ENCODE measurements at places on chromosomes 3 and 15. TPM values are rescaled to one million over a fixed set of nuclear protein-coding genes. Genes with fewer than 3 reads are reported as not detected.

GRCh38 chr3:114079761-114080160 lies 23.2 kb downstream of the QTRT2 start:
- no peaks in the 10 kb centered on the region for H3K4me1 ChIP-seq
- peaks cover 75% of the 10 kb centered on the region for H3K36me3 ChIP-seq
- H3K4me3 ChIP-seq: no peak overlapping the region
- no peak overlapping the region for H3K27ac ChIP-seq

DNA sequence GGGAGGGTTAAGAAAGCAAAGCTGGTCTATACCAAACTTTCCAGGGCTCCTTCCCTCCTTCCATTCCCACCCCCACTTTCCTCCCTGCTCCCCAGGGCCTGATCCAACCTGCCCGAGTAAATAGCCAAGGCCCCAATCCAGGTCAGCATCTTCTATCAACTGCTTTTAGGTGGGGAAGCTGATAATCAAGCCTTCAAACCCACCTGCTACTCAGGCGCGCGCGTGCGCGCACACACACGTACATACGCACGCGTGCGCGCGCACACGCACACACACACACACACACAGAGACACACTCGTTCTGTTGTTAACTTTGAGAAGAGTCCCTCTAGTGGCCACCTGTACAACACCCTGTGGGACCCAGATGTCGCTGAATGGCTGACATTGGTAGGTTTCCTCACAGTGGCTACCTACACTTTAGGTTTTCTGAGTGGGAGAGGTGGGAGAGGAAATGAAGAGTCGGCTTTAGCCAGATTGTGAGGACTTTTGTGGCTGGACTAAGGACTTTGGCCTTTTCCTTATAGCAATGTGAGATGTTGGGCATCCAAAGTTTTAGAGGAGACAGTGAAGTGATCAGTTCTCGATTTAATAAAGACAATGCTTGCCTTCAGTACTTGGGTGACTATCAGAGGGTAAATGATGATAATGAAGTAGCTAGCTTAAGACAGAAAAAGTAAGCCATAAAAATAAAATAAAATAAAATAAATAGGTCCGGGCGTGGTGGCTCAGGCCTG lies 179.9 kb upstream of the C2CD4B start:
- H3K4me3 ChIP-seq: no peak overlapping the region
- H3K4me1 ChIP-seq: no peaks in the 10 kb centered on the region
- peak; percentile 21 for DNase-seq

DNA sequence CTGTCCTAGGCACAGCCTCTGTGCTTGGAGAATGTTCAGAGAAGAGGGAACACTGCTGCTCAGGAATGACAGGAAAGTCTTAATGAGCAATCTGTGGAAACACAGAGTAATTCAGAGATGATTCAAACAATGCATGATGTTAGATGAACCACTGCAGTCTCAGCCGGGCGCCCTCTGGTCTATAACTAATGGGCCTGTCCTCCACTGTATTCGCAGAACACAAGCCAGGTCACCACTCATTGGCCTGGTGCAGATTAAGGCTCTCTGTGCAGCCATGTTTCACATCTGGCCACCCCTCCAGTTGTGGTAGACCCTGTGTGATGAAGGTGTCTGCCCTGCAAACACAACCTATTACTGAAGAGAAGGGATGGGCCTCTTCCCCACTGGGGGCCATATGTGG lies 281.7 kb upstream of the ROPN1 start:
- H3K27me3 ChIP-seq: no peaks in the 10 kb centered on the region
- H3K27ac ChIP-seq: no peak overlapping the region
- no peaks in the 10 kb centered on the region for H3K36me3 ChIP-seq
- H3K4me1 ChIP-seq: peaks cover 21% of the 10 kb centered on the region

DNA sequence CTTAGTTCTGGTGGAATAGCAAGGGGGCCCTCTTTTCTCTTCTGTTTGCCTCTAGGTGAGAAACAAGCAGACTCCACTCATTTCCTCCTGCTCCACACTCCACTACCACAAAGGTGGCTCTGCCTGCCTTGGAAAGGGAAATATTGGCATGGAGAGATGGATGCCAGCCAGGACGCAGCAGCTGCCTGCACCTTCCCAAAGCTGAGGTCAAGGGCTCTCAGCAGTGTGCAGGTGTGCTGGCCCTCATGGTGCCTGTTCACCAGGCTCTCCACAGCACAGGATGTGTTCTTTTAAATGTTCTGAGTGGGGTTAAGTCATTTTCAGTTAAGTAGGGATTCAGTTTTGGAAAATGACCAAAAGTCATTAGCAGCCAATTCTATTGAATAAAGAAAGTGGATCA lies 211.2 kb upstream of the STRIT1 start:
- no peak overlapping the region for H3K27ac ChIP-seq
- DNase-seq: no peak
- H3K36me3 ChIP-seq: no peaks in the 10 kb centered on the region
- H3K4me3 ChIP-seq: no peak overlapping the region
- no peaks in the 10 kb centered on the region for H3K27me3 ChIP-seq

- H3K36me3 ChIP-seq: no peaks in the 10 kb centered on the region
- no peak overlapping the region for H3K4me3 ChIP-seq
- H3K27me3 ChIP-seq: no peaks in the 10 kb centered on the region
- no peak overlapping the region for H3K27ac ChIP-seq
- DNase-seq: no peak
- H3K4me1 ChIP-seq: no peaks in the 10 kb centered on the region
These were observed 17.8 kb downstream of the GCSAM start for GRCh38 chr3:112115161-112115739.

DNA sequence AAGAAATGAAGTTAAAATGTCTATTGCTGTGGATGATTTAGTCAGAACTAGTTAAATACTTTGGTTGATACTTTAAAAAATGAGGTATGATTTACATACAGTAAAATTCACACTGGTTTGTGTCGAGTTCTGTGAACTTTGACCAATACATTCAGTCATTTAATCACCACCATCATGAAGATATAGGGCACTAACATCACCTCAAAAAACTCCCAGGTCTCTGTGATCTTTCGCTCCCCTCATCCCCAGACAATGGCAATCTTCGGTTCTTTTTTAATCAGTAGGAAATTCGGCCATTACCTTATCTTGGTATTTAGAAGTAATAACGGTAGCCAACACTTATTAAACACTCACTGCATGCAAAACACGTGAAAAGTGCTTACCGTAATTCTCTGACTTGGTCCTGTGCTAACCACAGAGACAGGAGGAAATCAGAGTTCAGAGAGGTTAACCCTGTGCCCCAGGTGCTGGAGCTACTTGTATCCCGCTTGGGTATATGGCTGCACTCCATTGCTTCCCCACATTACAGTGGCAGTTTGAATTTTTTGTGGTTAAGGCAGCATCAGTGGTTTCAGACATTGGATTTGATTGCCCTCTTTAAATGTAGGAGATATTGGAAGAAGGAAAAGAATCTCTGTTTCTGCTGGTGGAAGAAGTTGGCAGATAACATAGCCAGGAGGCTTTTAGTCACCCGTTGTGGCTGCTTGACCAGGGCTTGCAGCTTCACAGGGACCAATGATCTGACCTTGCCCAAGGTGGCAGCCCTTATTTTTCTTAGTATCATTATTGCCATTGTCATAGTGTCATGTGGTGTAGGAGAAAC lies 4.2 kb downstream of the PLCL2 start:
- H3K27me3 ChIP-seq: no peaks in the 10 kb centered on the region
- H3K36me3 ChIP-seq: no peaks in the 10 kb centered on the region
- DNase-seq: no peak
- H3K27ac ChIP-seq: no peak overlapping the region
- no peak overlapping the region for H3K4me3 ChIP-seq

DNA sequence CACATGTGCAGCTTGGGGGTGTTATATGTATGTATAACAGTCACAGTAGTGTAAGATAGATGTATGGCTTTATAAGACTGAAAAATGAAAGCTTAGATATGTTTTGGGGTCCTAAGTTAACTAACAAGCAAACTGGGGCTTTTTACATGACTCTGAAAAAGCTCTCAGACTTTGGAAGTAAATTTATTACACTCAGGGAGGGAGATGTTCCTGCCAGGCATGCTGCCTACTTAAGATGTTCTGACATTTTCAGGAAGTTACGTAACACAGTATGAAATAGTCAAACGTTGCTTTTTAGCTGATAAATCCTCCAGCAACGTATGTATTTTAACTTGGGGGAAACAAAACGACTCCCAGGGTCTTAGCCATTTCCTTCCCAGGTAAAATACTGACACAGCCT lies 1.7 kb upstream of the IFT57 start:
- DNase-seq: no peak
- H3K4me3 ChIP-seq: no peak overlapping the region
- H3K27me3 ChIP-seq: no peaks in the 10 kb centered on the region
- no peak overlapping the region for H3K27ac ChIP-seq
- H3K36me3 ChIP-seq: no peaks in the 10 kb centered on the region

DNA sequence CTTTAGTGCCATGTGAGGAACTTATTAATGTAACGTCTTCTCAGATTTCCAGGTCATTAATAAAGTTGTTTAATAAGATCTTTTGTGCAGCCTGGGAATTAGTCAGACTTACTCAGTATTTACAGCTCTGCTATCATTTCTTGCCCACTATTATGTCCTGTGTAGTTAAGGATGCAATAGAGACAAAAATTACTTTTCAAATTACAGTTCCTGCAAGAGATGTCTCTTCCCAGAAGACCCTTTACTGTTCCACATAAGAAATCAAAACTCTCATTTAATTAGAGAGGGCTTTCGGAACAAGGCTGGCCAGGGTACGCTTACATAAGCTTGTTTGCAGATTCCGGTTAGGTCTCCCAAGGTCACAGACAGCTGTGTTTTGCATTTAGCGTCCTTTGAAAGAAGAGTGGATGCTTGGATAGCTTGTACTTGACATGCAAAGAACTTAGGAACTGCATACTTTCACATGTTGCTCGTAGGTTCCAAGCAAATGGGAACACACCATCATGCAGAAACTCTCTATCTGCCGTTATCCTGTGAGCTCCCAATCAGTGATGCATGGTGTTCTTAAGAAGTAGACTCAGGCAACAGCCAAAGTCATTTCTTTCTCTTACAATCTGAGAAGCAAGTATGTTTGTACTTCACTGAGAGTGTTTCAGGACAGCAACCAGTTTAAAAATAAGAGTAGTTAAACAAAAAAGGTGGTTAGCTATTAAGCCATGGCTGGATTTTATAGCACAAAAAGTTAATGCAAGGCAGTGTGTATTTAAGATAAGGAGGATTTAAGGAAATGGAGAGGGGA lies 37.4 kb downstream of the FILIP1L start:
- no peaks in the 10 kb centered on the region for H3K36me3 ChIP-seq
- no peak overlapping the region for H3K27ac ChIP-seq
- no peak overlapping the region for H3K4me3 ChIP-seq
- H3K27me3 ChIP-seq: no peaks in the 10 kb centered on the region
- DNase-seq: no peak

DNA sequence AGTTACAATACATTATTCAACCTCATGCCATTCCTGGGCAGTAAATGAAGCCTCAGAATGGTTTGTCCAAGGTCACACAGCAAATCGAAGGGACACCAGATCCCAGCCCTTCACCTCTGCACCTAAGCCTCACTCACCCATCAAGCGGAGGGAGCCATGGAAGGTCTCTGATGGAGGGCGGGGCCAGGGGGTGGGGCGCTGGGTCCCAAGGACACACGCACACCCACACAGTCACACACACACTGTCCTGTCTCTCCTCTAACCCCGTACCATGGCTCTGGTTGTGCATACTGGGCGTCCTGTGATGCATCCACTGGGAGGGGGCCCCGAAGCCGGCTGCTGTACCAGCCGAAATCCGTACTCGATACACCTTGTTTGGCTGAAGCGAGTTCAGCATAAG lies 15.3 kb upstream of the IGDCC3 start:
- H3K27me3 ChIP-seq: no peaks in the 10 kb centered on the region
- H3K4me1 ChIP-seq: no peaks in the 10 kb centered on the region
- H3K4me3 ChIP-seq: no peak overlapping the region

- H3K4me3 ChIP-seq: no peak overlapping the region
- no peaks in the 10 kb centered on the region for H3K27me3 ChIP-seq
- DNase-seq: no peak
- no peaks in the 10 kb centered on the region for H3K36me3 ChIP-seq
These were observed 77.6 kb upstream of the RAP2B start for GRCh38 chr3:153084431-153084830.

GRCh38 chr3:77605308-77605707 lies 565.4 kb downstream of the ROBO2 start:
- DNase-seq: no peak
- no peak overlapping the region for H3K27ac ChIP-seq
- H3K4me3 ChIP-seq: no peak overlapping the region
- H3K27me3 ChIP-seq: no peaks in the 10 kb centered on the region

DNA sequence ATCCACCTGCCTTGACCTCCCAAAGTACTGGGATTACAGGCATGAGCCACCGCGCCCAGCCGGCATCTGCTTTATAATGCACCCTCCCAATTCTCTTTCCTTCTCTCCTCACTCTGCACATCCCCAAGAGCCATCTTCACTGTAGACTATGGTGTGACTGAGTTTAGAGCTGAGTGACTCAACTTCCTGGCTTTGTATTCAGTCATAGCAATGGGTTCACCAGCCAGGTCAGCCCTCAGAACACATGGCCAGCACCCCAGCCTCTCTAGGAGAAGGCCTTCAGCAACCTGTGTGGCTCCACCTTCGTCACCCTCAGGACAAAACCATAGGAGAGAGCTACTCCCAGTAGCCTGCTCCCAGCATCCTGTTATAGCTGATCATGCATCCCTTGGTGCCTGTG lies 33.0 kb downstream of the ARID3B start:
- H3K27ac ChIP-seq: no peak overlapping the region
- no peak for DNase-seq
- H3K4me3 ChIP-seq: no peak overlapping the region
- H3K4me1 ChIP-seq: peaks cover 15% of the 10 kb centered on the region
- H3K27me3 ChIP-seq: no peaks in the 10 kb centered on the region
- peaks cover 11% of the 10 kb centered on the region for H3K36me3 ChIP-seq

DNA sequence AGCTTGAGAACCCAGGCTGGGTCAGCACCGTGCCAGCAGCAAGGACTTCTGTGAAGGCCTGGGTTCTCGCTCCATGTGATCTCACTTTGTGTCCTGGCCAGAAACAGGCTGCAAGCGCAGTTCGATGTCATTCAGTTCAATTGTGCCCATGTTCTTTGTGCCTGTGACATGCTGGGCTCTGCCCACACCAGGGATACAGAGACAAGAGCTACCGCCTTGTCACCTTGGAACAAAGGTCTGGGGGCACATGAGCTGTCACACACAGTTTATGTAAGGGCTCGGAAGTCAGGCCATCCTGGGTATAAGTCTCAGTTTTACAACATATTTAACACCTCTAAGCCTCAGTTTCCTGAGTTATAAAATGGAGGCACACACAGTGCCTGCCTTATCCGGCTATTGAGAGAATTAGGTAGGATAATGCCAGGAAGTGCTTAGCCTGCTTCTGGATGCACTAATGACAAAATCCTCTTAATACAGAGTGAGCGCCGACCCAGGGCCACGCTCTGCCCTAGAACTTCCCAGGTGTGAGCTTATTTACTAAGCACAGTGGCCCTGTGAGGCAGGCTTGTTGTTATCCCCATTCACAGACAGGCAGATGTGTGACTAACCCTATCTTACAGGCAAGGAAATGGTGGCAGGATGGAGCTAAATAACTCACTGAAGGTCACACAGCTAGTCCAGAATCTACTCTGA lies 50.4 kb upstream of the LIMD1 start:
- H3K4me1 ChIP-seq: peaks cover 36% of the 10 kb centered on the region
- no peaks in the 10 kb centered on the region for H3K36me3 ChIP-seq
- no peak overlapping the region for H3K4me3 ChIP-seq
- H3K27ac ChIP-seq: no peak overlapping the region
- DNase-seq: no peak

- DNase-seq: no peak
- H3K4me1 ChIP-seq: no peaks in the 10 kb centered on the region
- H3K27ac ChIP-seq: no peak overlapping the region
- H3K36me3 ChIP-seq: no peaks in the 10 kb centered on the region
- no peak overlapping the region for H3K4me3 ChIP-seq
These were observed 40.5 kb downstream of the COL6A6 start for GRCh38 chr3:130557336-130558035.

GRCh38 chr3:152254041-152254440 lies 14.7 kb upstream of the MBNL1 start:
- DNase-seq: no peak
- no peaks in the 10 kb centered on the region for H3K36me3 ChIP-seq
- no peaks in the 10 kb centered on the region for H3K27me3 ChIP-seq

Gene ZMYND10
- total RNA-seq: 0.99 TPM

Gene INKA1
- 0.61 TPM for total RNA-seq
